GM03348 (cell line): ENCODE measurements at places on chromosomes 11 and 22.

DNA sequence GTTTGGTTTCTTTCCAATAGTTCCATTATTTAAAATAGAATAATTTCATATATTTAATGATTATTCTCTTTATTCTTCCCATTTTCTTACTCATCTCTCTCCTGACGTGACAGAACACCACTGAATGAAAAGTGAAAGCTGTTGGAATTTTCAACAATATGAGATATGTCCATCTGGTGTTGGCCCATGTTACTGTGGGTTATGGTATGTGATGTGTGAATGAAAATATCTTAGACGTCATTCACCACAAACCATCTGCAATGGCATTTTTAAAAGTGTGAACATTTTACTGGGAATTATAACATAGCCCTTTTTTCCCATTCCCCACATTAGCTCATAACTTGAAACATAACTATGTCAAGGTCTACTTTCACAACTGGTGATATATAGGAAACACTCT lies 11.3 kb upstream of the OR5M1 start:
- no peak for DNase-seq

DNA sequence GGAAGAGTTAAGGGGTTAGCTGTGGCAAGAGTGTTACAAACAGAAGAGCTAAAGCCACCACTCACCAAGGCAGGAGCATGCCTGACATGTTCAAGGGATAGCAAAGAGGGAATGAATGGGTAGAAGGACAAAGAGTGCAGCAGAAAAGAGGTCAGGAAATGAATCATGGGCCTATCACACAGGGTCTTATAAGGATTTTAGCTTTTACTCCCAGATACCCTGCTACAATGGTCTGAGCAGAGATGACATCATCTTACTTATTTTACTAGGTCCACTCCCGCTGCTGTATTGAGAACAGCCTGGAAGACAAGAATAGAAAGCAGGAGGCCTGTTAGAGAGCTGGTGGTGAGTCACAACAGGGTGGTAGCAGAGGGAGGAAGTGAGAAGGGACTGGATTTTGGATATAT lies 9.8 kb downstream of the TRAF6 start:
- DNase-seq: peak; percentile 77

- DNase-seq: peak; percentile 35
These were observed 19.9 kb upstream of the ME3 start for GRCh38 chr11:86692317-86692716.

GRCh38 chr11:10072142-10072541 lies 221.9 kb downstream of the SBF2 start:
- DNase-seq: no peak

- peak; percentile 66 for DNase-seq
These were observed 679 bp upstream of the DPP3 start for GRCh38 chr11:66479394-66480116.

- peak; percentile 80 for DNase-seq
These were observed 152.0 kb upstream of the SYN3 start for GRCh38 chr22:33209930-33210784.

DNA sequence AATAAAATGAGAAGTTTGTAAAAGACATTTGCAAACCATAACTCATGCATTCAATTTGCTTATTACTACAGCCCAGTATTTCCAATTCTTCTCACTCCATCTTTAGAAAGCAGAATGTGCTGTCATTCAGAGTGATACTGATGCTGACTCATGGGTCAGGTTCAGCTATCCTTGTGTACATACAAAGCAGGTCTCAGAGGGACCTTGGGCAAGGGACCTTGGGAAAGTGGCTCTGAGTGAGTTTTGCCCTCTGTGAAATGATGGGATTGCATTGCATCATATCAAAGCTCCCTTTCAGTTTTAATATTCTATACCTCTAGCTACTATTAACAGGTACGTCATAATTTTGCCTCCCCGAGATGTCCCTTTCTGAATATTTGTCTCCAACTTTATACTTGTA lies 848.7 kb downstream of the OPCML start:
- DNase-seq: peak; percentile 11

GRCh38 chr11:73866586-73866996 lies 10.1 kb downstream of the COA4 start:
- DNase-seq: peak; percentile 70

DNA sequence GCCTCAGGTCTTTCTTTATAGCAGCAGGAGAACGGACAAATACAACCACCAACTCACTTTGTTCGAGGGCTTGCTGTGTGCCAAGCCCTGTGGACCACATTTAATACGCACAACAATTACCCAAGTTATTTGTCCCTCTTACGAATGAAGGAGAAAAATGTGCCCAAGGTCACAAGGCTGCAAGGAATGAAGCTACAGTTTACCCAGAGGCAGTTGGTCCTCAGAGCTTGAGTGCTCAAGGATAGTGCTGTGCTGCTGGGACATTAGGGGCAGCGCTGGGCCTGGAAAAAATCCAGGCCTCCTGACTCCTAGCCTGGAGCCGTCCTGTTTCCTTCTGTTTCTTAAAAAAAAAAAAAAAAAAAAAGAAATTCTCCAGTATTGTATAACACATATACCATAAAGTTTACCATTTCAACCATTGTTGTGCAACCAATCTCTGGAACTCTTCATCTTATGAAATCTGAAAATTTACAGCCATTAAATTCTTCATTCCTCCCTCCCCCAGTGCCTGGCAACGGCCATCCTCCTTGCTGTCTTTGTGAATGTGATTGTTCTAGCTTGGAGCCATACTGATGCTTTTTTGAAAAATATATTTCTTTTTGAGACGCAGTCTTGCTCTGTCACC lies 1.0 kb upstream of the C11orf86 start:
- no peak for DNase-seq

DNA sequence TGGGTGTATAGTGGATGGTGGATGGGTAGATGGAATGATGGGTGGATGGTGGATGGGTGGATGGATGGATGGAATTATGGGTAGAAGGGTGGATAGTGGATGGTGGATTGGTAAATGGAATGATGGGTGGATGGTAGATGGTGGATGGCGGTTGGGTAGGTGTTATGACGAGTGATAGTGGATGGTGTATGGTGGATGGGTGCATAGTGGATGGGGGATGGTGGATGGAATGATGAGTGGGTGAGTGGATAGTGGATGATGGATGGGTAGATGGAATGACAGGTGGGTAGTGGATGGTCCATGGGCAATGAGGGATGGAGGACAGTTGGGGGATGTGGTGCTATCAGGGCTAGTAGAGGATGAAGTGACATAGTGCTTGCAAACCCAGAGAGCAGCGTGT lies 182.4 kb downstream of the BRD1 start:
- no peak for DNase-seq

DNA sequence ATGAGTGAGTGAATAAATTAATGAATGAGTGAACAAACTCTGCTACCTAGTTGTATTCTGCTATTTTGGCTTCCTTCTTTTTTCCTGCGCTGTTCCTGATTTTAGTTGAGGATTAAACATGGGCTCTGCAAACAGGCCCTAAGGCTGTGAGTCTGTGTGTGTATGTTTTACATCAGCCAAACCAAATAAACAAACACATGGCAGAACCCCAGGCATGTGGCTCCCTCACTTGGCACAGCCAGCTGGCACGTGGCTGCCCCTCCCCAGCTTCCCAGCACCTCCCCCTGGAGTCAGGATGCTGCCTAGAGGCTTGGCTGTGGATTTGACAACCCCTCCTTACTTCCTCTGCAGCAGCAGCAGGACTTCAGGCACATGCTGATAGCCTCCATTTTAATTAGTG lies 593.2 kb downstream of the INSC start:
- DNase-seq: no peak

DNA sequence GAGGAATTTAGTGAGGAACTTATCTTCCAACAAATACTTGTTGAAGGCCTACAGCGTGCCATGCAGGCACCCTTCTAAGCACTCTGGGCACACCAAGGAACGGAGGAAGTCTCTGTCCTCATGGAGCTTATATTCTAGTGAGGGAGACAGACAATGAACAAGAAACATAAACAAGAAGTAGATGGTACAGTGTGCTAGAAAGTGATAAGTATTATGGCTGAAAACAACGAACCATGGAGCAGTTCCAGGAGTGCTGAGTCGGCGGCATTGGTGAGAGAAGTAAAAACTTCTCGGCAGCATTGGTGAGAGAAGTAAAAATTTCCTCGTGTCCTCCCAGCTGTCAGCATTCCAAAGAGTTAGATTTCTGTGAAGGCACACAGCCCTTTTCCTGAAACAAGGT lies 53.2 kb downstream of the FAM76B start:
- no peak for DNase-seq

DNA sequence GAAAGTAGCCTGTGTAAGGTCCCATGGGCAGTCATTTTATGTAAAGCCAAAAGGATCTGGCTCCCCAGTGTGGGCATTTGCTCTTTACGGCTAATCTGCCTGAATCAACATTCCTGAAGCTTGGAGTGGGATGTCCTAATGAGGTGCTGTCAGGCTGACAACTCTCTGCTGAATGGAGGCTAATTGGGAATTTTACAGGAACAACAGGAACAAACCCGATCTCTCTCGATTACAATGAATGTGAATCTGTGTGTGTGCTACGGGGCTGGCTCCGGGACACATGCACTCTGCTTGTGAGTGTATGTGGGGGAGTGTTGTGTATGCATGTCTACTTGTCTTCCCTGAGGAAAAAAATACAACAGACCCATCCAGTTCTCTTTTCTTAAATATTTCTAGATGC lies 415.2 kb downstream of the TENM4 start:
- no peak for DNase-seq

DNA sequence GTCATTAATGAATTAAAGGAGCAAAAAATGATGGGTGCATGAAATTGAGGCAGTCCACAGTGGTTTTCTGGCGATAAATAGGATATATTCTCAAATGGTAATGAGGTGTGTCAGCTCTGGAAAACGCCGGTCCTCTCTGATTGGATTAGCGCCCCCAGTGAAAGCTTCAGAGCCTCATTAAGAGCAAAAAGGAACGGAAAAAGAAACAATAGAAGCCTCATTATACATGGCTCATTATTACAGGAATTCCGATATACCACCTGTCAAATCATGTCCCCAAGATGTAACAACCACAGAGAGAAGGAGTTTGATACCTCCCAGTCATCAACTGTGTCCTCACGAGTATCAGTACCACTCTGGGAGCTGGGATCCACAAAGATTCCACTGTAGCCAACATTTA lies 175.7 kb upstream of the PITPNB start:
- no peak for DNase-seq

GRCh38 chr11:123461164-123461563 lies 31.1 kb downstream of the GRAMD1B start:
- DNase-seq: no peak

- no peak for DNase-seq
These were observed 33.3 kb downstream of the ANO1 start for GRCh38 chr11:70111269-70112016.

GRCh38 chr11:77147668-77148321 lies 19.7 kb downstream of the MYO7A start:
- DNase-seq: no peak

GRCh38 chr11:33258631-33259205 lies 1.5 kb downstream of the HIPK3 start:
- DNase-seq: no peak

GRCh38 chr22:50443197-50443596 lies 31.6 kb downstream of the SBF1 start:
- no peak for DNase-seq

- peak; percentile 83 for DNase-seq
These were observed 112.8 kb downstream of the WNT7B start for GRCh38 chr22:45863981-45864751.

DNA sequence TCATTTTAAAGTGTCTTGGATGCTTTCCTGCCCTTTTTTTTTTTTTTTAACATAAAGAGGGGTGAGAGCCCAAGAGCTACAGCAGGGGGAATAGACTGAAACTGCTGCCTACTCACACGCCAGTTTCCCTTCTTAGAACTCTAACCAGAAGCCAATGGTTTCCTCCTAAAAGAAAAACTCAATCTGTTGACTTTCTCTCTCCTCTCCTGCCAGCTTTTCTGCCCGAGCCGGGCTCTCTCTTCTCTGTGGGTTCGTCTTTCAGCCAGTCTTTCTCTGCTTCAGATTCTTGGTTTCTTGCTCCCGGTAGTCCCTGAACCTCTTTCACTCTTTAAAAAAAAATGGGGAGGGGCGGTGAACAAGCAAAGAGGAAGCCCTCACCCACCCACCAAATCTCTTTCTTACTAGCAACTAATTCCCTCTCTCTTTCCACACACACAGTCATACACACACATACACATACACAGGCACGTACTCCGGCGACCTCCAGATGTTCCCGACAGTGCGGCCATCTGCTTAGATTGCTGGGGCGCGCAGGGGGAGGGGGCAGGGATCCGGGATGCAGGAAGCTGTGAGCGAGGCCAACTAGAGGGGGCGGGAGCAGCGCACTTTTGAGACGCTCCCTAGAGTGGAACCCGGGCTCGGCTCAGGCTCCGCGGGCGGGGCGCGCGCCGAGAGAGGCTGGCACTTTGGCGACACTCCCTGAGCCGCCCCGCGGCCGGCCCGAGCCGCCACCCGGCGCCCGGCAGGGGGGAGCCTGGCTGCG lies 444 bp upstream of the TSKU start:
- peak; percentile 95 for DNase-seq

DNA sequence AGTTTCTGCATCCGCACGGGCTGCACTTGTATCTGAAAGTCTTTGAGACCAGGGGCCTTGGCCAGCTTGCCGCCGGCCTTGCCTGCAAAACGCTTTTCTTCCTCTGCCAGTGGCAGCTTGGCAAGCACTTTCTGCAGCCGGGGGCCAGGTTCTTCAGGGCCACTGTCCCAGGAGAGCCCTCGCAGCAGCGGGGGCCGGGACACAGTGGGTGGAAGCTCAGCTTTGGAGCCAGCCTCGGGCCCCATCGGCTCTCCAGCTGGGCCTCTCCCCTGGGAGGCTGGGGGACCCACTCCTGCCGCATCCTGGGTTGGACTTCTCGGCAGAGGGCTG lies 57.5 kb upstream of the LYVE1 start:
- DNase-seq: no peak

DNA sequence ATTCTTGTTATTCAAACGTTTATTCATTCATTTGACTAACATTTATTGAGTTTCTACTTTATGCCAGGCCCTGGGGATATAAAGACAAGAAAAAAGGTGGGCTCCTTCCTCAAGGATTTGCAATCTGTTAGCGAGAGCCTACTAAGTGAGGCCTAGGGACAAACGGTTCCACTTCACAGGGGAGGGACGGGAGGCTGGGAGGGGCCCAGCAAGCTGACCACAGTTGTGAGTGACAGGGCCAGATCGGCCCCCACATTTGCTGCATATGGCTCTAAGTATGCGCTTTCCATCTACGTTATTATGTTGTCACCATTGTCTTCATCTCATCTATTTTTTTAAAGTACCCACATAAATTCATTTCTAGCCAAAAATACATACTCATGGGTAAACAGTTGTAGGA lies 271.1 kb downstream of the BUD13 start:
- DNase-seq: no peak

DNA sequence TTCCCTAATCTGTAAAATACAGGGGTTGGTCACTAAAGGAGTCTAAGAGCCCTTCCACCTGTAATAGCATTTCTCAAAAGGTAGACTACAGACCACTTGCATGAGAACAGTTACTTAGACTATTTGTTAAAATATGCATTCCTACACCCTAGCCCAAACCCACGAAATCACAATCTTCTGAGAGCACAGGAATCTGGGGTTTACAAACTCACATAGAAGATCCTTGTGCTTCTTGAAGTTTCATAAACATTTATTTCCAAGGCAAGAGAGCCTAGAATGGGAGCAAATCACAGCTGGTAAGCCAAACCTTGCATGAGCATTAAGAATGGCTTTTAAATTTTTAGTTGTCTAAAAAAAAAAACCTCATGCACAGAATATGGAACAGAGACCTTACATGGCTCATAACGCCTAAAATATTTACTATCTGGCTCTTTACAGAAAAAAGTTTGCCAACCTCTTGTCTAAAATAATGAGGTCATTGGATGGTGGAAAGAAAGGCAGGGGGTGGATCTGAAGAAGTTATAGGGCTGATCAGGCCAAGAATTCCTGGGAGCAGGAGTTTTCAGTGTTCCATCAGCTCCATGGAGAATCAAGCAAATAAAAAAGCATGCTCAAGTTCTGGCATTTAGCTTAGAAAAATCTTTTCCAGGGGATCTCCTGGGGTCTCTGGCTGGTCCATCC lies 133.4 kb downstream of the CCDC34 start:
- DNase-seq: peak; percentile 46
